ENCODE measurements at places on chromosomes 6 and 20. TPM values are rescaled to one million over a fixed set of nuclear protein-coding genes. Genes with fewer than 3 reads are reported as not detected.

Gene SAMD5
- not detected for polyA plus RNA-seq

Gene CCN6
- polyA plus RNA-seq, result 0.15 TPM

Gene HSPA1L
- 3.0 TPM for polyA plus RNA-seq

Gene PRICKLE4
- polyA plus RNA-seq, result not detected

Gene TREML4
- polyA plus RNA-seq, result not detected

Data from CD8-positive, alpha-beta memory T cell (primary cell).